ENCODE measurements at places on chromosomes 13 and 19. TPM values are rescaled to one million over a fixed set of nuclear protein-coding genes. Genes with fewer than 3 reads are reported as not detected.

Gene SMIM44
- total RNA-seq: not detected

Gene WDR88
- not detected for total RNA-seq

Gene GFY
- total RNA-seq: not detected

Gene NLRP7
- not detected for total RNA-seq

Gene PSG7
- total RNA-seq: not detected

Gene PTH2
- not detected for total RNA-seq

Gene CEACAM6
- total RNA-seq: not detected

Gene NPHS1
- total RNA-seq: not detected

Gene STOML3
- total RNA-seq: not detected

Gene CYP2F1
- not detected for total RNA-seq

Gene SIGLEC10
- not detected for total RNA-seq

Gene MEIOSIN
- total RNA-seq: not detected

- DNase-seq: no peak
These were observed 15.1 kb upstream of the ATP11A start for GRCh38 chr13:112674412-112675365.

- DNase-seq: peak; percentile 1
These were observed 431.3 kb downstream of the SLITRK6 start for GRCh38 chr13:85367887-85368286.

- DNase-seq: no peak
These were observed 11.4 kb downstream of the ETFB start for GRCh38 chr19:51354742-51355148.

GRCh38 chr19:812049-812746 lies 9.6 kb downstream of the PLPPR3 start:
- no peak for DNase-seq

GRCh38 chr13:57629391-57629804 lies 2.1 kb upstream of the PCDH17 start:
- no peak for DNase-seq

GRCh38 chr13:47816831-47817230 lies 184.2 kb downstream of the SUCLA2 start:
- DNase-seq: no peak

GRCh38 chr19:30968841-30969399 lies 380.3 kb downstream of the TSHZ3 start:
- DNase-seq: no peak

GRCh38 chr13:110942248-110942981 lies 27.5 kb upstream of the ANKRD10 start:
- peak; percentile 79 for DNase-seq

GRCh38 chr13:42650506-42650905 lies 76.6 kb downstream of the TNFSF11 start:
- no peak for DNase-seq

DNA sequence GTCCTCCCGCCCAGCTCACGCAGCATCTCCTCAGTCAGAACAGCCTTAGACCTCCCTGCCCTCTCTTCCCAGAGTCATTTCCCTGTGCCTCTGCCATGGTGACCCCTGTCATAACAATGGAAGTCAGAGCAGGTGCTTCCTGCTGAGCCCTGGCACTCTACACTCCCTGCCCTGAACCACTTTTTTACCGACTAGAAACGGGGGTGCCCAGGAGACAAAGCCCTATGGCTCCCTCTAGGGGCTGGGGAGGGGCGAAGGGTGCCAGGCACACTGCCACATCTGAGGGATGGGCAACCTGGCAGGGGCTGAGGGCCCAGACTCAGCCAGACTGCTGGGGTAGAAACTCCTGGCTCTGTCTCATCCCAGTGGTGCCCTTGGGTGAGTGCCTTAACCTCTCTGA lies 16.4 kb downstream of the ZNF574 start:
- DNase-seq: peak; percentile 70

- DNase-seq: no peak
These were observed 107.5 kb downstream of the MYCBP2 start for GRCh38 chr13:77219401-77219800.

- peak; percentile 36 for DNase-seq
These were observed 1.3 kb downstream of the SAFB start for GRCh38 chr19:5624018-5624663.

DNA sequence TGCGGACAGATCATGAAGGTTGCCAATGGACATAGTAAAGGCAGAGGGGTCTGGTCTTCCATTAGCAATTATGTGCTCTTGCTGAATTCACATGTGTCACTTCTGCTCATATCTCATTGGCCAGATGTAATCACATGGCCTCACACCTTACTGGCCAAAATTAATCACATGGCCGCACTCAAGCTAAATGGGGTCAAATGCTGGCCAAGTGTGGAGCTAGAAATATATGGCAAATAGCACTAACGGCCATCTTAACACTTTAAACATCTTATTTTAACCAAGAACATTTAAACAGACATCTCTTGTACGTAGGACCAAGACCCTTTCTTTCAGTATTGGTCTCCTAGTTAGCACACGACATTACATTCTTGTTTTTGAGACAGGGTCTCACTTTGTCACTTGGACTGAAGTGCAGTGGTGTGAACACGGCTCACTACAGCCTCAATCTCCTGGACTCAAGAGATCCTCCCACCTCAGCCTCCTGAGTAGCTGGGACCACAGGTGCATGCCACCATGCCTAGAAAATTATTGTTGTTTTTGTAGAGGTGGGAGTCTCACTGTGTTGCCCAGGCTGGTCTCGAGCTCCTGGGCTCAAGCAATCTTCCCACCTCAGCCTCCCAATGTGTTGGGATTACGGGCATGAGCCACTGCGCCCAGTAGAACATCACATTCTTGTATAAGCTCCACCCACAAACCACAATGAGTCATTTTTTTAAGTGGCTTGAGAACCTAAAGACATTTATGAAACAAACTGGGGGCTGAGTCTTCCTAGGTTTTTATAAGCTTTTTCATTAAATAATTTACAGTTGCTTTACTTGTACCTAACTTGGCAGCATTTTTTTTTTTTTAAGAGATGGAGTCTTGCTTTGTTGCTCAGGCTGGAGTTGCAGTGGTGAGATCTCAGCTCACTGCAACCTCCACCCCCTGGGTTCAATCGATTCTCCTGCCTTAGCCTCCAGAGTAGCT lies 2.9 kb upstream of the PTOV1 start:
- DNase-seq: peak; percentile 56

GRCh38 chr19:53466726-53467484 lies 628 bp upstream of the ZNF813 start:
- DNase-seq: no peak

- no peak for DNase-seq
These were observed 3.8 kb downstream of the TNNT1 start for GRCh38 chr19:55145232-55145631.

DNA sequence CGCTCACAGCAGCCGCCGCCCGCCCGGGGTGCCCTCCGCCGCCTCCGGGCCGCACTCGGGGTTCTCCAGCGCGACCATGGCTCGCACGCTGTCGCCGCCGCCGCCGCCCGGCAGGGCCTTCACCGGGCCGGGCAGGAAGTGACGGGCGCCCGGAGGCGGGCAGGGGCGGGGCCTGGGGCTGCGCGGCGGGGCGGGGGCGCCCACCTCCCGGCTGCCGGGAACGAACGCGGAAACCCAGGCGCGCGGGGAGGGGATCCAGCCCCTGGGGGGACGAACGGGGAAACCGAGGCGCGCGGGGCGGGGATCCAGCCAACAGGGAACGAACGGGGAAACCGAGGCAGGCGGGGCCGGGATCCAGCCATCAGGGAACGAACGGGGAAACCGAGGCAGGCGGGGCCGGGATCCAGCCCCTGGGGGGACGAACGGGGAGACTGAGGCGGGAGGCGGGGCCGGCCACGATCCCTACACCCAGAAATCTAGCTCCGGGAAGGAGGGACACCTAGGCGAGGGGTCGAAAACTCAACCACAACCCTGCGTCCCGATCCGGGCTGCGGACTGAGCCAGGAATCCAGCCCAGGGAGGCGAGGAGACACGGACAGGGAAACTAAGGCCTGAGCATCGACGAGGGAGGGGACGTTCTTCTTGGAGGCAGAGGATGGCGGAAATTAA lies at the start of gene R3HDM4:
TSS of gene R3HDM4 (minus strand) at position 140 of the 669 bp plus-strand sequence. CDS start at position 78, 62 bp downstream.
- peak; percentile 61 for DNase-seq

GRCh38 chr13:25329706-25330105 lies 28.3 kb downstream of the NUP58 start:
- peak; percentile 10 for DNase-seq

DNA sequence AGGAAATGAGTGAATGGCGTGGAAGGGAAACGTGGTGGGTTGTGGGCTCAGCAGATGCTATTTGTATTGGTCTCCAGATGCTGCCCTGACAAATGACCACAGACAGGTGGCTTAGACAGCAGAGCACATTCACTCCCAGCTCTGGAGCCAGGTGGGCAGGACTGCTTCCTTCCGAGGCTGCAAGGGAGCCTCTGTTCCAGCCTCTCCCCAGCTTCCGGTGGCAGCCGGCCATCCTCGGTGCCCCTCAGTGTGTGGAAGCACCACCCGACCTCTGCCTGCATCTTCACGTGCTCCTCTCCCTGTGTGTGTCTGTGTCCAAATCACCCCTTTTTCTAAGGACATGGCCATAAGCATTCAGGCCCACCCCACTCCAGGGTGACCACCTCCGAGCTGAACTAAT lies 105.1 kb downstream of the SOX1 start:
- DNase-seq: no peak

Data from myocyte (in vitro differentiated cells).